ENCODE measurements at places on chromosomes 3 and 15.

- DNase-seq = peak; percentile 13
Observed at GRCh38 chr3:42263354-42264346, 2.3 kb downstream of the CCK start.

DNA sequence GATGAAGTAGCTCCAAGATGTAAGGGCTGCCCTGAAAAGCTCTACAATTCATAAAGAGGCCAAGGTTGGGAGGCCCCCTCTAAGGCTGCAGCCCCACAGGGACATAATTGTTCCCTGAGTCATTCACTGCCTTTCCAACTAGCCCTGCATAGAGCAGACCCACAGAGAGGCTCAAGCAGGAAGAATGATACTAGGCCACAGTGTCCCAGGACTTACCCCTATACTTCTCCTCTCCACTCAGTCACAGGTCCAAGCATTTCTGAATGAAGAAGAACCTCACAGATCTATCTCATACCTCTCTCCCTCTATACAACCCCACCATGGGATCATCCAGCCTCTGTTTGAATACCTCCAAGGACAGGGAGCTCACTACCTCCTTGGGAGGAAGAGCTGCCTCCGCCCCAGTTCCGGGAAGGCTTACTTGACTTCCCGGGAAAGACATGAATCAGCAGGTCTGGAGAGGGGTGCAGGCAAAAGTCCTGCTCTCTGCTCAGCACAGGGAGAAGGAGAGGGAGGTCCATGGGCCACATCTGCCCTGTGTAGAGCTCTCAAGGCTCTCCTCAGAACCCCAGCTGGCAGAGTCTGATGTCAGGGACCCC, 6.9 kb upstream of the SKIC8 start:
- no peak for DNase-seq

GRCh38 chr15:80745888-80746287, 33.3 kb upstream of the CEMIP start:
- no peak for DNase-seq

DNA sequence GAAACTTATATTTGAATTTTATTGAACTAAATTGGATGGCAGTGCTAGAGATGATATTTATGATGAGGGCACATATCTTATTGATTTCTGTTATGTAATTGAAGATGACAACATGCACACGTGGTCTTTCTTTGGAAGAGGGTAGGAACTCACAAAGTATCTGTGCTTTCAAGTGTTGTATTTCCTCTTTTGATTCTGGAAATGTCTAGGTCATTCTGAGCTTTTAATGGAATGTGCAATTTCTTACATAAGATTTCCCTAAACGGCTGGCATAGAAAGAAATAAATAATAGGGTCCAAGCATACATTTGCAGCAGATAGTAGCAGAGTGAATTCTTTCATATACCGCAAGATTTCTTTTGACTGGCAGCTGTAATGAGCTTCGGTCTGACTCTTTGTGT, 10.1 kb upstream of the GPR171 start:
- DNase-seq = no peak

- no peak for DNase-seq
Observed at GRCh38 chr15:48566668-48567067, 78.8 kb downstream of the FBN1 start.

GRCh38 chr15:47872869-47873432, 155.6 kb downstream of the SEMA6D start:
- DNase-seq = no peak

- no peak for DNase-seq
Observed at GRCh38 chr3:143439817-143440216, 320.2 kb downstream of the CHST2 start.

- no peak for DNase-seq
Observed at GRCh38 chr3:113660458-113660857, 36.0 kb downstream of the USF3 start.

DNA sequence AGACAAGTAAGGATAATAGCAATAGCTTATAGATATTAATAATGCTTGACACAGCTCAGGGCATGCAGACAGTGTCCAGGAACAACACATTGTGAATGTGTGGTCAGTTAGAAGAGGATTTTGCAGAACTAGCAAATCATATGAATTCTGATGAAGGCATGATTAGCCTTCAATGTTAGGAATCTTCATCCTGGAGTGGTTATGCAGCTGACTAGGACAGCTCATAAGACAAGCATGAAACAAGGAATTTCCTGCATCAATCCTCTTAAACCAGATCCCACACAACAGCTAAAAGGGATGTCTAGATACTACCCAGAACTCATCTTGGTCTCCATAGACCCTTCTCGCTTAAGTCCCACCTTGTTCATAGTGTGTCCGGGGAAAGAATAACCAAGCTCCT, 499.0 kb upstream of the ATP11B start:
- DNase-seq = no peak

- DNase-seq = no peak
Observed at GRCh38 chr3:157610876-157611535, 107.8 kb upstream of the VEPH1 start.
